GM12878 (cell line): ENCODE measurements at places on chromosomes 6 and 20.

- DNase-seq: no peak
Measured at GRCh38 chr6:53888931-53889330, 94.1 kb downstream of the LRRC1 start.

- DNase-seq: no peak
Measured at GRCh38 chr6:138289739-138290138, 71.4 kb upstream of the PBOV1 start.

DNA sequence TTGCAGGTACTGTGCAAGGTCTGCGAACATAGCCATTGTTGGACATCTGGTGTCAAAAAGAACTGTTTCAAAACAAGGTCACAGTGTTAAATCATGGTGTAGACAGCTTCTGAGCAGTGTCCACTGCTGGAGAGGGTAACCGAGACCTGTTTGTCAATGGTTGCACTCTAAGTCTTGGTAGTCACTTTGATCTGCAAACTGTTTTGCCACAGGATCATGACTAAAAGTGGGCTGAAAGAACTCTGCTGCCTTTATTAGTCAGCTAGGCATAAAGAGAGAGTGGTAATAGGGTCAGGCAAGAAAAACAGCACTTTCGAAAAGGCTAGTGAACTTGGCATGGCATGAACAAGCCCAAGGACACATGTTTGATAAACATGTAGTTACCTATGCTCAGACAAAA, 552.3 kb upstream of the CITED2 start:
- no peak for DNase-seq

GRCh38 chr6:23989885-23990533, 136.0 kb upstream of the NRSN1 start:
- DNase-seq: no peak

- DNase-seq: peak; percentile 40
Measured at GRCh38 chr6:106608080-106608668, 21.1 kb downstream of the RTN4IP1 start.
